Stimulated activated CD4-positive, alpha-beta T cell treated with anti-CD3 and anti-CD28 coated beads, Interleukin-2, amount 100 ng/mL, for 24 hours (primary cell): ENCODE measurements at places on chromosomes 3 and 15.
A peak's percentile ranks its signal among the peaks of the same experiment; 100 is the strongest.

GRCh38 chr3:112670824-112671223 lies 29.9 kb upstream of the CCDC80 start:
- no peak for DNase-seq

DNA sequence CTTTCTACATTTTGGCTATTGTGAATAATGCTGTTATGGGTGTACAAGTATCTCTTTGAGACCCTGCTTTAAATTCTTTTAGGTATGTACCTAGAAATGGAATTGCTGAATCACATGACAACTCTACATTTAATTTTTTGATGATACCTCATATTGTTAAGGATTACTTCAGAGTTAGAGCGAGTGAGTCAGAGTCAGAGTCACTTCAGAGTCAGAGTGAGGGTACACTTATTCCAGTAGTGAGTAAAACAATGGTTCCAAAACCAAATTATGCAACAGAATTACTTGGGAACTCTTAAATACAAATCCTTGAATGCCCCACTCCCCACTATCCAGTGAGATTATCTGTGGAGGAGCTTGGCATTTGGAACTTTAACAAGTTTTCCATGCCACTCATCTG lies 50.3 kb upstream of the SNRK start:
- no peak for DNase-seq

GRCh38 chr15:53831907-53832770 lies 72.7 kb upstream of the WDR72 start:
- DNase-seq = no peak

DNA sequence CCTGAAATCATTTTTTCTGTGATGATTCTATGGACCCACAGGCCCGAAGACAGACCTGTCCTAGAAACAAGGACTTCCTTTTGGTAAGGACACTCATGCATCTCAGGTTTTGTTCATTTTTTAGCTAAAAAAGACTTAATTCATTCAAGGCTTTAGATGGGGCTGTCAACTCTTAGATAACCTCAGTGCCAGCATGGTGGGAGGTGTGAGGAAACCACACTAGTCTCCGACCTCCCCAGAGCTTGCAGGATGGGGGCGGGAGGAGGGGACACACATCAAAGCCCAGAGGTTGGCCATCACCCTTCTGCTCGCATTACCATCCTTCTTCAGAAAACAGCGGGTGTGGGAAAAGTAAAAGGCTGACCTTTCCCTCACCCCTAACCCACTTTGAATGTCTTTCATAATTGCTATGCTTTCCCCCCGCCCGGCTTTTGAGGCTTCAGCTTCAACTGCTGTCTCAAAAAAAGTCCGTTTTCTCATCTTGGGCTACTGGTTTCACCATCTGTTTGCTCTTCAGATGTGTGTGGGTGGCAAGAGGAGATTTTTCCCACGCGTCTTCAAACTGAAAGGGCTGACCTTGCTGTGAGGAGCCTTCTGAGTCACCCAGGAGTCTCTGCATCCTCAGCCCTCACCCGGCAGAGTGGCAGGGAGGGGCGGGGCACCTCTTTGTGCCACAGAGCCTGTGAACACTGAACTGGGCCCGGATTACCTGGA lies 27.6 kb upstream of the CXCR6 start:
- peak; percentile 82 for DNase-seq

GRCh38 chr3:195352895-195353488 lies 82.0 kb upstream of the XXYLT1 start:
- no peak for DNase-seq

- no peak for DNase-seq
Measured at GRCh38 chr3:143276592-143276991, 157.0 kb downstream of the CHST2 start.

DNA sequence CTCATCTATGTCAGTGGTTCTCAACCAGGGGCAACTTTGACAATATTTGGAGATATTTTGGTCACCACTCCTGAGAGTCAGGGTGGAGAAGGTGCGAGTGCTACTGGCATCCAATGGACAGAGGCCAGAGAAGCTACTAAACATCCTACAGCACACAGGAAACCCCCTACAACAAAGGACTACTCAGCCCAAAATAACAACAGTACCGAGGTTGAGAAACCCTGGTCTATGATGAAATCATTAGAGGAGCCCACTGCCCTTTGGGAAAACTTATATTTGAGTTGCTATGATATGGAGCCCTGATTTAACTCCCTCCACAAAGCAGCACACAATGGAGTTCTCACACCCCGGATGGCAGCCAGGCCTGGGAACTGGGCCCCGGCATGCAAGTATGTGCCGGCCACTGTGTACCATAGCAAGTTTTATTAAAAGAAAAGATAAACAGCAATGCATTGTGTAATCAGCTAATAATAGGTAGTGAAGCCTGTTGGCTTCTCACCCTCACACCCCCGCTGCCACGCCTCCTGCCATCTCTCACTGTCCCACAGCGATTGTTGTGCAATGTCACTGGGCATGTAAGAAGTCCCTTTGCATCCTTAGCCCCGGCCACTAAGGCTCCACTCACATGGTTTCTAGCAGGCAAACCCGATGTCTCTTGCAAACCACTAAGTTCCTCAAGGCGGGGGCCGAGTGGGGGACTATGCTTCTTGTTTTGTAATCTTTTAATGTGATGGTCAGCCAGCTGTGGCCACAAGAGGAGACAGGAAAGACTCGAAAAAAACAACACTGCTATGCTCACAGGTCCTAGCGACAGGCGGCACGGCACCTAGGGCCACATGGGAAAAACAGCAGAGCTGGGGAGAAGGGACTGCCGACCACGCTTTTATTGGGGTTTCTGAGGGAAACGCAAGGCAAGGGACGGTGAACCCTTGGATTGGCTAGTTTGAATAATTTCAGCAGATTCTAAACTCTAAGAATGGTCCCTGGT lies 110.0 kb downstream of the AQP9 start:
- no peak for DNase-seq

DNA sequence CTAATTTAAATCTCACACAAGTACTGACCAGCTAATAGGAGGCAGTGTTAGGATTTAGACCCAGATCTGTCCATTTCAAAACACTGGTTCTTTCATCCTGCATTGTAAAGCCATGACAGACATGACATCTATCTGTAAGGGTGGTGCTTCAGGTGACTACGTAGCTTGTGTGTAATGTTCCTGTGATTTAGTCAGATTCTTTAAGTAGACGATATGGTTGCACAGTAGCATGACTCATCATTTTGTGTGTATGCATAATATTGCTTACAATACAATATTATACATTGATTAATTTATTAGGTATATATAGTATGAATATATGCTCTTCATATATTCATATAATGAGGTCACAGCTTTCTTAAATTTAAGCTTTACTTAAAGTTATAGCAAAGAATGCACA lies 628.5 kb downstream of the GRM7 start:
- DNase-seq = no peak

DNA sequence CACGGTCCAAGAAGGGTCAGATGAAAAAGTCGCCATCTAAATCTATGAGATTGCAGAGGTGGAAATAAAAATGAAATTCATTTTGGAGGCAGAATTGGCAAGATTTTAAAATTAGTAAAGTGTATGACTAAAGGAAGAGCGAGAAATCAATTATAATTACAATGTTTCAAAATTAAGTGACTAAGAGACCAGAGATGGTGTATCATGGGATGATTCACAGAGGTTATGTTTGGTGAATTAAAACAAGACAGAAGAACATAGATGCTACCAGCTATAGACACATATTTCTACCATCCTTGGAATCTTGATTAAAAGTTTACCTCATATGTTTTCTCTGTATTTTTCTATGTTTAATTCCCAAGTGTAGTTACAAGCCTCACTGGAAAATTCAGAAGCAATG lies 308.9 kb upstream of the DNAJC19 start:
- no peak for DNase-seq

DNA sequence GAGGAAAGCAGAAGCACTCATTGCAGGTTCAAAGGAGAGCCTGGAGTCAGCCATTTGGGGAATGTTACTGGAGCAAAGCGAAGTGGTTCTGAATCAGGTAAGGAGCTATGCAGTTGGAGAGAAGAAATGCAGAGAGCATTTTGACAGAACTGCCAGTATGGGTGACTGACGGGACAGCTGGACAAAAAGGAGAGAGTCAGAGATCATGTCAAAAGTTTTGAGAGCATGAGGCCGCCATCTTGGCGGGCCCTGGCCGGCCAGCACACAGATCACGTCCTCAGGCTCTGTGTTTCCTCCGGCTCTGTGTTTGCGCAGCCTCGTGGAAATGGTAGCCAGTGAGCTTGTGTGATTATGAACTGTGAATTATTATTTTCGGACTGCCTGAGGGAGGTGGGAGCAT lies 29.8 kb upstream of the UBE3A start:
- DNase-seq = no peak

- no peak for DNase-seq
Measured at GRCh38 chr3:145798007-145798406, 363.0 kb downstream of the PLOD2 start.

GRCh38 chr3:133531981-133532380 lies 41.5 kb upstream of the CDV3 start:
- DNase-seq = no peak

DNA sequence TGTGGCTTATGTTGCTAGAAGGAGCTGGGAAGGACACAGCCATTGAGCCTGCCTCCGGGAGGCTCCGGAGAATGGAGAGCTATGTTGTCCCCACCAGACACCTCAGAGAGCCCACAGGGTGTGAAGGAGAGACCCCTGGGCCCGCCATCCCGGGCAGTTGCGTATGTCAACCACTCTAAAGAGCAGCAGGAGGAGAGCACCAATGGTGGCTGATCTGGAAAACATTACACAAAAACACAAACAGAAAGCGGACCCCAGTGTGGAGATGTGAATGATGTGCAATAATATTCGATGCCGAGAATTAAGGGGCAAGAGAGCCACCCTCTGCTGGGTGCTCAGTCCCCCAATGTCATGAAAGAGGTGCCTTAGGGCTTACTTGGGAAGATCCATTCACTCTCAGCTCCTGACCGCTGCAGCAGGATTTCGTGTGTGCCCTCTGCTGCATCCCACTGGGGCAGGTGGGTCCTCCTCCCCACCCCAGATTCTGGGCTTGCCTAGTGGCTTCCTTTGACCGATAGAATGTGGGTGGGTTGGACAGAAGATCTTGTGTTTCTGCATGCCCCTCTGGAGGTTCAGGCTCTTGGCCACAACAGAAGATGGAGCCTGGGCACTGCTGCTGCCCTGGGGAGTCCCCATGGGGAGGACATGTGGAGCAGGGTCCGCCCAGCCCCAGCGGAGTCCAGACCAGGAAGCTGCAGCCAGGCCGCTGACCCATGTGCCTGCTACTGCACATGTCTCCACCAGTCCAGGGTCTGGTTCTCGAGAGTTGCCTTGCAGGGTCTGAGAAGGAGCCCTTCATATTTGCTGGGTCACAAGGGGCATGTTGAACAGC lies 245.3 kb downstream of the OCA2 start:
- no peak for DNase-seq

DNA sequence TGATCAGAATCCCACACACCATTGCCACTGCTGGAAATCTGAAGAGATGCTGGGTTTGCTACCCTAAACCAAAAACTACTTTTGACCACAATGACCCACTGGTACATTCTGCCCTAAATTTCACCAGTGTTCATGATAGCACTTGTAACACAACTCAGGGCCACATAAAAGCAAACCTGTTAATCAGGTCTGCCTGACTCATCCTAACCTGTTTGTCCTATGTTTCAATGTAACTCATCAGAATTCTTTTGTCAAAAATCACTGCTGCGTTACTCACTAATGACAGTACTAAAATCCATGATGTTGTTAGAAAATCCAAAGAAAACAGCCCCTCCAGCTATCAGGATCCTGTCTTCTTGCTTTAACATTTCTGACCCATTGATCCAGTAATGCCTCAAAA lies 55.6 kb upstream of the XCR1 start:
- no peak for DNase-seq

GRCh38 chr15:43872416-43873020 lies 45.7 kb downstream of the WDR76 start:
- no peak for DNase-seq

- DNase-seq = no peak
Measured at GRCh38 chr3:184778426-184779332, 33.3 kb upstream of the VPS8 start.

- no peak for DNase-seq
Measured at GRCh38 chr3:146772211-146772743, 167.1 kb upstream of the PLSCR5 start.

DNA sequence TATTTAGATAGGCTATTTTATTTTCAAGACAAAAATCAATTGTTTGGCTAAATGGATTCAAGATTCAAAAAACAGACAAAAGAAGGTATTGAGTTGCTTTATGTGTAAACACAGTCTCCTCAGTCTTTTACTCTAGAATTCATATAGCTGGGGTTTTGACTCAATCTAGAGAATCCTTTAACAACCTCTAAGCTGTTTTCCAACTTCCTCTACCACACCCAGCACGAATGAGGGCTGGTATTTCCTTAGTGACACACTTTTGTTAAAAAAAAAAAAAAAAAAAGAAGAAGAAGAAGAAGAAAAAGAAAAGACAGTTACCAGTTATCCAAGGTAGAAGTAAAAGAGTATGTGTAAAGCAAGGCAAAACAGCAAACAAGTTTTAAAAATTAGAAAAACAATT lies 732.8 kb upstream of the GOLIM4 start:
- DNase-seq = no peak

DNA sequence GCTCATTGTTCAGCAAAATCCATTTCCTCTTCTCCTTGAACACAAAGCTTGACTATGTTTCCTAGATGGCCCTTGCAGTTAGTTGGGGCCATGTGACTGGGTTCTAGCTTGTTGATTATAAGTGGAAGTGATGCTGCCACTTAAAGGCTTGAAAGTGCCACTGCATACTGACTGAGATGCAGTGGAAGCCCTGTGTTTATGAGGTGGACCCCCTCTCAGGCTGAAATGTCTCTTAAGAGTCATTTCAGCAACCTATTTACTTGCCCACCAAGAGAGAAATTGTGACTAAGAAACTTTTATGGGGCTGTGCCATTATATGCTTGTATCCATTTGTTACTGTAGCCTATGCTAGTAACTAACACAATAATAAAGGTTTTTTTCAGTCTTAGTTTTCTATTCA lies 8.4 kb upstream of the ANP32A start:
- DNase-seq = no peak

GRCh38 chr3:29937185-29937584 lies 656.3 kb downstream of the RBMS3 start:
- DNase-seq = no peak

- DNase-seq = no peak
Measured at GRCh38 chr3:157274644-157275137, 114.7 kb upstream of the CCNL1 start.

- no peak for DNase-seq
Measured at GRCh38 chr3:102299125-102299877, 135.5 kb upstream of the ZPLD1 start.

DNA sequence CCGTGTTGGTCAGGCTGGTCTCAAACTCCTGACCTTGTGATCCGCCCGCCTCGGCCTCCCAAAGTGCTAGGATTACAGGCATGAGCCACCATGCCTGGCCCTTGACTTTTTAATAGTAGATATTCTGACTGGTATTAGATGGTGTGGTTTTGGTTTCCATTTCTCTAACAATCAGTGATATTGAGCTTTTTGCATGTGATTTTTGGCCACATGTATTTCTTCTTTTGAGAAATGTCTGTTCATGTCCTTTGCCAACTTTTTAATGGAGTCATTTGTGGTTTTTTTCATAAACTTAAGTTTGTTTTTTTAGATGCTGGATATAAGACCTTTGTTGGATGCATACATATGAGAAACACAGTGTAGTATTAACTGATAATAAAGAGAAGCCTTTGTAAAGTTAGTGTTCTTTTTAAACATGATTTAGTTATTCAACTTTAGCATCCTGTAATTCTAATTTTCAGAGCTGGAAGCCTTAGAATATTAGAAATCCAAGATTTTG lies 280.8 kb downstream of the RBMS3 start:
- DNase-seq = no peak
